ENCODE measurements at places on chromosomes 7 and 10. TPM values are rescaled to one million over a fixed set of nuclear protein-coding genes. Genes with fewer than 3 reads are reported as not detected.

Gene MYO3A
- total RNA-seq, result 0.33 TPM

Gene ITIH5
- 1.3 TPM for total RNA-seq

DNA sequence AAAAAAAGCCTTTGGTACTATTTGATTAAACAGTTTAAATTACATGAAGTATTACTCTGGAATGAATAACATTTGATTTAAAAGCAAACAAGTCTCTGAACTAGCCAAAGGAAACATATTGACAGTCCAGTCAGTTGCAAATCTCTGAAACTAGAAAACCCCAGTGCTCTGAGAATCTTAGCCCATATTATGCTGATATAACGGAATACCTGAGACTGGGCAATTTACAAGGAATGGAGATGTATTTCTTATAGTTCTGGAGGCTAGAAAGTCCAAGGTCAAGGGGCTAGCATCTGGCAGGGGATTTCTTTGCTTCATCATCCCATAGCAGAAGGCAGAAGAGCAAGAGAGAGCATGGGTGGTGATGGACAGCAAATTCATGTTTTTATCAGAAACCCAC lies 21.7 kb upstream of the FKBP9 start:
- no peaks in the 10 kb centered on the region for H3K4me1 ChIP-seq
- peaks cover 3% of the 10 kb centered on the region for H3K36me3 ChIP-seq
- no peak overlapping the region for H3K4me3 ChIP-seq
- no peak for DNase-seq
- H3K27me3 ChIP-seq, result no peaks in the 10 kb centered on the region
- H3K27ac ChIP-seq, result no peak overlapping the region

DNA sequence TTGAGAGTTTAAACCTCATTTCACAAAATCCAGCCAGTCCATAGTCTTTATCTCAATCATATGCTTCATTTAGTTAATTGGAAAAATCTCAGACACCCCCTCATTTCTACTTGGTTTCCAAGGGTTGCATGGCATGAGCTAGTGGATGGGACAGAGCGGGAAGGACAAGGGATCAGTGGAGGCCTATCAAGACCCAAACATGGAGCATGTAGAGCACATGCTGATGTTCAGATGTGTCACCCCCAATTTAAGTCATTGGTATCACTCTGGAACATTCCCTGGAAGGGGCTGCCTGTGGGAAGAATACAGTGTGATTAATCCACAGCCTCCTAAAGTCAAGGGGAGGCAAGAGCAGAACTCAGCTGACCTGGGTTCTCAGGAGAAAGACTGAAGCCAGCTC lies 2.3 kb downstream of the C10orf71 start:
- DNase-seq, result no peak
- no peaks in the 10 kb centered on the region for H3K36me3 ChIP-seq
- no peaks in the 10 kb centered on the region for H3K27me3 ChIP-seq

GRCh38 chr7:51824050-51824449 lies 507.4 kb upstream of the COBL start:
- H3K36me3 ChIP-seq, result no peaks in the 10 kb centered on the region
- no peak overlapping the region for H3K27ac ChIP-seq
- H3K27me3 ChIP-seq, result no peaks in the 10 kb centered on the region
- H3K4me3 ChIP-seq, result no peak overlapping the region

Gene ZNF394
- 18.1 TPM for total RNA-seq

Data from liver (tissue), 10 donors.